Fibroblast of skin of left biceps (primary cell): ENCODE measurements at places on chromosomes 1 and 21.

DNA sequence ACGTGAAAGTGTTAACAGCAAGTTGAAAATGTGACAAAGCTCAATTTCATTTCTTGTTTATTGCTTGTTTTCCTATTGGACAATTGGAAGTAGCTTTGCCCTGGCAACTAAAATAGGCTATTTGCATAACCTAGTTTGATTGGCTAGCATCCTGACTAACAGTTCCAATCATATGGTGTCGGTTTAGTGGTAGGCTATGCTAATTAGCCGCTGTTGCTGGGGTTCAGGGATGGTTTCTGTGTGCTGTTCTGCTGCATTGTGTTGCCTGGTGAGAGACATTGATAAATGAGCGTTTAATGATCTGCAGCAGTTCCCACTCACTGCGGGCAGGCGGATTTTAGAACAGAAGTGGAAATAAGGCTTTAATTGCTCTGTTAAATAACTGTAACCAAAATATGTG is 68.5 kb downstream of the DYRK1A start:
- DNase-seq: peak; percentile 90

DNA sequence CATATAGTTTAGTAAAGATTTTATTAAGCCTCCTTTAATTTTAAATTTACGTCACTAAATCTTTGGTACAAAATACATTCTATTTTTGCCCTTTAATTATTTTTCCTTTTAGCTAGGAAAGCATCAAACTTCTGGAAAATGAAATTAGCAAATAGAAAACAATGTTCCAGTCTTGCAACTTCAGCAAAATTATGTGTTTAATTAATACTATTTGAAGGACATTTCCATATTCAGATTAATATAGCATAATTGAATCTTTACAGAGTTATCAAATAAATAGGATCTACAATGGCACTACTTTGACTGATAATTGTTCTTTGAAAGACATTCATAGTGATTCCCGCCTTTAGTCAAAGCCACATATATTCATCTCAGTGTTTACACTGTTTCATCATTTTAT is 904.2 kb downstream of the KCNT2 start:
- DNase-seq: no peak

- DNase-seq: no peak
Observed at GRCh38 chr1:98021126-98021525, 100.3 kb upstream of the DPYD start.

GRCh38 chr21:41779659-41780058 is 12.8 kb upstream of the RIPK4 start:
- no peak for DNase-seq

DNA sequence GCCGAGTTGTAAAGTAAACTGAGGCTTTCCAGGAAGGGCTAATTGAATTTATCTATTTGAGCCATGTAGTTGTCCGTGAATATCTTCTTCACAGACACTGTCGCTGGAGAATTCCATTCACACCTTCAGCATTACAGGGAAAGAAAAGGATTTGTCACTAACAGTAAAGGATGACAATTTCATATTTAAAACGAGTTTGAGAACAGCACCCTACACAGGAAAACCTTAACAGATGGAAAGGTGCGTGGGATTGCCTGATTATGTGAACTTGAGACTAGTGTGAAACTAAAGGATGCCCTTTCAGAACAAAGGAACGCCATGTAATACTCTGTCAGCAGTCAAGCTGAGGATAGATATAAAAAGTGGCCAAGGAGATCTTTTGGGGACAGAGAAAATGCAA is 492.5 kb upstream of the ADGRL2 start:
- no peak for DNase-seq

GRCh38 chr1:93206567-93206954 is 26.0 kb downstream of the CCDC18 start:
- DNase-seq: no peak

DNA sequence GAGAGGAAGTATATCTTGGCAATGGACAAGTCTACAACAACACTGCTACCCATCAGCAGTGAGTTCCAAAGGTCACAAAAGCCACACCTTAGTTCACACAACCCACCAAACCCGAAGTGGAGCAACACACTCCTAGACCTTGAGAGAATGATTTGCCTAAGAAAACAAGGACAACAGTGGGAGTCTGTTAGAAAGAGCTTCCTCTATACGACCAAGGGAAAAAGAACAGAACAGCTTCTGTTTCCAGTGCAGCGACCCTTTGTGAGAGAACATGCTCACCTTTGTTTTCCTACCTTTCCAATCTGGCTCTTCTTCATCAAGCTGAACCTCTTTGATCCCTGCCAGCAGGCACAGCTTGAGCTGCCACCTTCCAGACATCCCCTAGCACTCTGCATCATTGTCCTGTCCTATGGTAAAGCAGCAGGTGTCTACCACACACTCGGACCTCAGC is 56.7 kb upstream of the PALMD start:
- no peak for DNase-seq

- no peak for DNase-seq
Observed at GRCh38 chr21:26169611-26170470, 729 bp downstream of the APP start.

DNA sequence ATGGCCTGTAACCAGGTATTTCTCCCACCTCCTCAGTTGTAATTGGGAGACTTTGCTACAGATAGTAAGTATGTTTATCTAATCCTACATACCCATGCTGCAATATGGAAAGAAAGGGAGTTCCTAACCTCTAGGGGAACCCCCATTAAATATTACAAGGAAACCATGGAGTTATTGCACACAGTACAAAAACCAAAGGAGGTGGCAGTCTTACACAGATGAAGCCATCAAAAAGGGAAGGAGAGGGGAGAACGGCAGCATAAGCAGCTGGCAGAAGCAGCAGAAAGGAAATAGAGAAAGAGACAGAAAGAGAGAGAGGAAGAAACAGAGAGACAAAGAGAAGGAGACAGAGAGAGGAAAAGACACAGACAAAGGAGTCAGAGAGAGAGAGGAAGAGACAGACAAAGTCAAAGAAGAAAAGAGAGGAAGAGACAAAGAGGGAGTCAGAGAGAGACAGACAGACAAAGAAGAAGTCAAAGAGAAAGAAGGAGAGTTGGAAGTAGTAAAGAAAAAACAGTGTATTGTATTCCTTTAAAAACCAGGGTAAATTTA is 142.9 kb downstream of the FASLG start:
- no peak for DNase-seq
